HCEC 1CT (cell line): ENCODE measurements at places on chromosomes 2 and 18.
A peak's percentile ranks its signal among the peaks of the same experiment; 100 is the strongest.

DNA sequence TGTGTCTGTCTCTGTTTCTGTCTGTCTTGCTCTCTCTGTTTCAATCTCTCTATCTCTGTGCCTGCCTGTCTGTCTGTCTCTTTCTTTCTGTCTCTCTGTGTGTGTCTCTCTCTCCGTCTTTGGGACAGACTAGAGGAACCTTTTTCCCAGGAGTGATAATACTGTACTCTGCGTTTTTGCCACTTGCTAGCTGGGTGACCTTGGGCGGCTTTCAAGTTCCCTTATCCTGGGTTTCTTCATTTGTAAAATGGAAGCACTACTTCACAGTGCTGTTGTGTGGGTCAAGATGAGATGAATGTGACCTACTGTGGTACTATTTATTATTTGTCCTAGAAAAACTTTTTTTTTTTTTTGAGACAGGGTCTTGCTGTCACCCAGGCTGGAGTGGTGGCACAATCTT lies 42.4 kb downstream of the HPCAL1 start:
- no peak for DNase-seq

GRCh38 chr2:14094592-14094991 lies 537.9 kb upstream of the LRATD1 start:
- peak; percentile 18 for DNase-seq

DNA sequence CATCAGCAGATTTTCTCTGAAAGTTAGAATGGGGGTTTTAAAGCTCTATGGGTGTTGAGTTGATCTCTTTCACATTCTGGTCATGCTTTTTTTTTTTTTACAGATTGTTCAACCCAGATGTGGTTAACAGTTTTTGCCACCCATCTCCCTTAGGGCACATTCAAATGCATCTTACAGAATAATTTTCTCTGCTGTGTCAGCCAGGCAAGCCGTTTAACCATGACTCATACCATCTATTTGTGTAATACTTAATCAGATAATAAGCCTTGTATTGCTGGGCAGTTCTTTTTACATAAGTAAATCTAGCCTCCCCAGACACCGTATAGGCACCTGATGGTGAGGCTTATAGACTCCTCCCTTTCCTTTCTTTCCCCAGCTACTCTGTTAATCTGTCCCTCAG lies 62.0 kb downstream of the TGIF1 start:
- DNase-seq = peak; percentile 62

GRCh38 chr2:119943058-119943457 lies 69.8 kb upstream of the EPB41L5 start:
- DNase-seq = no peak

DNA sequence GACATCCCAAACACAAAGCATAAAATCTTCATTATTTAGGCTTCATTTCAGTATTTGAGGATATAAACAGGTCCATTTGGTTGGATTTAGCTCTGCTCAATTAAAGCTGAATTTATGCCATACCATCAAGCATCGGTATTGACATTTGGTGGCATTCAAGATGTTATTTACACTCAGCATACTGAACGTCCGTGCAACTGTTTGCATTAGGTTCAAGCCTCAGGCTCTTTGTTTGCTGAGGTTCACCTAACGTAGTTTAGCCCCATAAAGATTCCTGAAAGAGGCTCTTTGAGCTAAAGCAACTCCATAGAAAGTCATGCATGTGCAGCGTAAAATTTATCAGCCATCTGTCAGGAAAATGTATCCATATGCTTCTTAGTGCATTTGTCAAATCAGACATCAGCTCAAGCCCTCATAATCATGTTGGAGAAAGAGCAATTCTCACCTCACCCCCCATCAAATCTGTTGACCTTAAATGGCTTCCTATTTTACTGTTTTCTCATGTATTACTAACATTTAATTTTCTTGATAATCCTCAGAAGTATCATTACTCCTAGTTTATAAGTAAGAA lies 366.9 kb downstream of the EPHA4 start:
- DNase-seq = no peak

DNA sequence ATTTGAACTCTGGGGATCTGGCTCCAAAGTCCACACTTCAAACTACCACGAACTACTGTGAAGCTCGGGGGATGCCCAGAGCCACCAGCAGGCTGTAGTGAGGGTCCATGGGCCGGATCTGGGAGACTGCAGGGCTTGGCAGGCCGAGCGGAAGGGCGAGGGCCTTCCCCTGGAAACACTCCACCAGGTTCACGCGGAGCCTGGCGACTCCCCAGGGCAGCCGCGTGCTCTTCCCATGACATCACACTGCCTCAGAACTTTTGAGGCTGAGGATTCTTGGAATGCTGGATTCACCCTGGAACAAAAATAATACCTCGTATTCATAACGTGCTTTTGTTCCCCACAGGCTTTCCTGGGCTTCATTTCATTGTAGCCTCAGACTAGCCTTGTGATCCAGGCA lies 201.0 kb downstream of the SMAD7 start:
- DNase-seq = no peak

DNA sequence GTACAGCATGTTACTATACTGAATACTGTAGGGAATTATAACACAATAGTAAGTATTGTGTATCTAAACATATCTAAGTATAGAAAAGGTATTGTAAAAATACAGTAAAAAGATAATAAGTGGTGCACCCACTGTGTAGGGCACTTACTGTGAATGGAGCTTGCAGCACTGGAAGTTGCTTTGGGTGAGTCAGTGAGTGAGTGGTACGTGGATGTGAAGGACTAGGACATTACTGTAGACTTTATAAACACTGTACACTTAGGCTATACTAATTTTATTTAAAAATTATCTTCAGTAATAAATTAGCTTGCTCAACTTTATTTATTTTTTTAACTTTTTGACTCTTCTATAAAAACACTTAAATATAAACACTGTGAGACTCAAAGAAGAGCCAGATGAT lies 82.6 kb downstream of the MTA3 start:
- DNase-seq = no peak

- no peak for DNase-seq
Observed at GRCh38 chr2:120766470-120767351, 31.0 kb downstream of the GLI2 start.
